Stomach (tissue), 19 donors: ENCODE measurements at places on chromosomes 11 and 22.

DNA sequence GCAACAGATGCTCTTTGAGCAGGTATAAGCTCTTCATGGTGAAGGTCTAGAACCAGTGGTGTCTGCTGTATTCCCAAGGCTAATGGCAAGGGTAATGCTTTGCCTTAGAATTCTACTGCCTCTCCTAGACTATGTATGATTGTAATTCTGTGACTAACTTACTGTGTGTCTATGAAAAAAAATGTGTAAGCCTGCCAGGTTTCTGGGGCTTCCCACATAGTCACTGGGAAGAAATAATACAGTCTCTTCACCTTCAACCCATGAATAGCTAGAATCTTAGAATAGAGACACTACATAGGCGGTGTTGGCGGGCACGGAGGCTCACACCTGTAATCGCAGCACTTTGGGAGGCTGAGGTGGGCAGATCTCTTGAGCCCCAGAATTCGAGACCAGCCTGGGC lies 84.1 kb downstream of the C11orf91 start:
- no peak overlapping the region for H3K27ac ChIP-seq
- DNase-seq = no peak
- no peaks in the 10 kb centered on the region for H3K4me1 ChIP-seq
- H3K27me3 ChIP-seq = no peaks in the 10 kb centered on the region

GRCh38 chr11:61616434-61616833 lies 35.6 kb upstream of the SYT7 start:
- DNase-seq = no peak
- H3K4me1 ChIP-seq = no peaks in the 10 kb centered on the region
- no peaks in the 10 kb centered on the region for H3K27me3 ChIP-seq
- H3K36me3 ChIP-seq = no peaks in the 10 kb centered on the region
- H3K4me3 ChIP-seq = no peak overlapping the region
- H3K27ac ChIP-seq = no peak overlapping the region

DNA sequence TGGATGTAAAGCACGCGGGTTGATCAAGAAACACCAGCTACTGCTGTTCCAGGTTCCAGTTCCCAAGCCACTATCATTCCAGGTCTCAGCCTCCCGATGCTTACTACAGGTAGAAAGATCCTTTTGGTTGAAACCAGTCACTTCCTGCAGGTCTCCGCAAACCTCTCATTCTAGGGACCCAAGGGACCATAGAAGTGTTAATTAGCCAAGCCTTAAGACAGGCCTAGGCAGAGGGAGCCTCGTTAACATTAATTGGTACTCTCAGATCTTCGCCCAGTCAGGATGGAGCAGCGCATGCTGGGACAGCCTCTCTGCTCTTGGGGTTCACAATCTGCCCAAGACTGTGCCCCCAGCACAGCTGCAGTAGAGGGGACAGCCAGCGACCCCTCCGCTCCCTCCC lies 11.2 kb upstream of the OAF start:
- H3K4me1 ChIP-seq = peaks cover 6% of the 10 kb centered on the region
- H3K27ac ChIP-seq = no peak overlapping the region
- H3K36me3 ChIP-seq = no peaks in the 10 kb centered on the region
- no peaks in the 10 kb centered on the region for H3K27me3 ChIP-seq

- H3K27ac ChIP-seq = no peak overlapping the region
- DNase-seq = no peak
- no peak overlapping the region for H3K4me3 ChIP-seq
- H3K27me3 ChIP-seq = no peaks in the 10 kb centered on the region
- H3K36me3 ChIP-seq = no peaks in the 10 kb centered on the region
Observed at GRCh38 chr11:92149996-92150395, 74.6 kb upstream of the FAT3 start.

DNA sequence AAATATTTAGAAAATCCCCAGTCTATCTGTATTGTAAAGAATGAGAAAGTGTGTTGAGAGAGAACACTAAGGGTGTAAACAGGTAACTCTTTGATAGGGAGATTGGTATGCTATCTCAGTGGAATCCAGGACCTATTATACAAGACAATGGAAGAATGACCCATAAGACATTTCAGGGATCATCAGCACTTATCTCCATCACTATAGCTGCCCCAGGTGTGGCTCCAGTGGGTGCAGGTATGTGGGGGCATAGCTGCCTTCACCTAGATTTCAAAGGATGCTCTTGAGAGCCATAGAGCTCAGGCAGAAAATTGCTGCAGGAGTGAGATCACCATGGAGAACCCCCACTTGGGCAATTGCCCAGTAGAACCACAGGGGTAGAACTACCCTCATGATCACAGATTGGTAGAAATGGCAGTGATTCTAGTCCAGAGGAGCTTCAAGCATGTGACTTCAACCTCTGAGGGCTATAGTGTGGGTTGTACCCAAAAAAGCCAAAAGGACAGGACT lies 252.3 kb upstream of the TBCEL start:
- no peaks in the 10 kb centered on the region for H3K4me1 ChIP-seq
- H3K36me3 ChIP-seq = no peaks in the 10 kb centered on the region
- H3K27ac ChIP-seq = no peak overlapping the region
- no peak for DNase-seq

DNA sequence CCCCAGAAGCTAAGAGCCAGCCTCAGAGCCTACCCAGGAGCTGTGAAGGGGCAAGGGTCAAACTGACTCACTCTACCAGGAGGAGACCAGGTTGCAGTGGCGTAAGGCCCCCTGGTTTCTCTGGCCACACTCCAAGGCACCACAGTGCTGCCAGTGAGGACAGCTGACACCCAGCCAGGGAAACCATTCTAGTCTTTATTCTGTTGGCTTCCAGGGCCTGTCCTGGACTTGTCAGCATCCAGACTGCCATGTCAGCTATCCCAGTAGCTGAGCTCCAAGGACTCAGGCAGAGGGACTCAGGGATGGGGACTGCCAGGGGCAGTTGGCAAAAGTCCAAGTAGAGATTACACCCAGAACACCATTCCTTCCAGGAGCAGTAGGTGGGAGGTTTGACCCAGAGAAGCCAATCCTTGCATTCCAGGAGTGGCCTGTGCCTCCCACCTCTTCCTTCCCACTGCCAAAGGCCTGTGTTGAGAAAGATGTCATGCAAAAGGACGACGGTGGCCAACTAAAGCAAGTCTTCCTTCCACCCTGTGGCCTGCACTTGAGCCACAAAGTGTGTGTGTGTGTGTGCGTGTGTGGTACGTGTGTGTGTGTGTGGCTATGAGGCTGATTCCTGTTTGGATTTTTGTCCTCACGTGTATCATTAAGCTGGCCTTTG lies 3.6 kb upstream of the MAPK8IP1 start:
- H3K4me1 ChIP-seq = peaks cover 13% of the 10 kb centered on the region
- H3K4me3 ChIP-seq = no peak overlapping the region
- H3K27me3 ChIP-seq = peaks cover 10% of the 10 kb centered on the region
- peaks cover 63% of the 10 kb centered on the region for H3K36me3 ChIP-seq
- DNase-seq = no peak
- H3K27ac ChIP-seq = no peak overlapping the region

- H3K27ac ChIP-seq = no peak overlapping the region
- peak; percentile 38 for DNase-seq
- no peak overlapping the region for H3K4me3 ChIP-seq
- no peaks in the 10 kb centered on the region for H3K27me3 ChIP-seq
Observed at GRCh38 chr22:41762980-41763779, 37.3 kb upstream of the CCDC134 start.

- no peak overlapping the region for H3K4me3 ChIP-seq
- H3K27ac ChIP-seq = no peak overlapping the region
- H3K36me3 ChIP-seq = no peaks in the 10 kb centered on the region
- H3K4me1 ChIP-seq = no peaks in the 10 kb centered on the region
Observed at GRCh38 chr11:79937676-79938334, 497.0 kb upstream of the TENM4 start.

- H3K4me3 ChIP-seq = no peak overlapping the region
- no peaks in the 10 kb centered on the region for H3K36me3 ChIP-seq
- no peak overlapping the region for H3K27ac ChIP-seq
- DNase-seq = peak; percentile 72
- H3K4me1 ChIP-seq = no peaks in the 10 kb centered on the region
- no peaks in the 10 kb centered on the region for H3K27me3 ChIP-seq
Observed at GRCh38 chr22:24834845-24835570, 29.0 kb downstream of the SGSM1 start.

- H3K4me3 ChIP-seq = no peak overlapping the region
- peak; percentile 57 for DNase-seq
- no peak overlapping the region for H3K27ac ChIP-seq
- H3K36me3 ChIP-seq = no peaks in the 10 kb centered on the region
- peaks cover 50% of the 10 kb centered on the region for H3K4me1 ChIP-seq
Observed at GRCh38 chr11:61028135-61028729, 56.8 kb downstream of the CD6 start.

DNA sequence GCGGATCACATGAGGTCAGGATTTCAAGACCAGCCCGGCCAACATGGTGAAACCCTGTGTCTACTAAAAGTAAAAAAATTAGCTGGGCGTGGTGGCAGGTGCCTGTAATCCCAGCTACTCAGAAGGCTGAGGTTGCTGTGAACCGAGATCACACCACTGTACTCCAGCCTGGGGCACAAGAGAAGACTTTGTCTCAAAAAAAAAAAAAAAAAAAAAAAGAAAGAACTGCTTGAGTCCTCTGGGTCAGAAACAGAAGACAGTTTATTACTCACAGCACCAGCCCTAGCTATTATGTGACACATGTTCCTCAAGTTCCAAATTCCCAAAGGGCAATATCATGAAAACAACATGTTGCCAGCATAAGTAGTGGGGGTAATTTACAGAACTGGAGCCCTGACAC lies 1014.1 kb upstream of the RAG2 start:
- no peak for DNase-seq
- H3K4me3 ChIP-seq = no peak overlapping the region
- H3K36me3 ChIP-seq = no peaks in the 10 kb centered on the region
- no peaks in the 10 kb centered on the region for H3K4me1 ChIP-seq
- H3K27ac ChIP-seq = no peak overlapping the region

GRCh38 chr11:129443276-129443675 lies 67.6 kb downstream of the BARX2 start:
- H3K36me3 ChIP-seq = no peaks in the 10 kb centered on the region
- H3K27me3 ChIP-seq = no peaks in the 10 kb centered on the region
- H3K4me1 ChIP-seq = peaks cover 12% of the 10 kb centered on the region
- H3K4me3 ChIP-seq = no peak overlapping the region
- no peak for DNase-seq
- no peak overlapping the region for H3K27ac ChIP-seq
